ENCODE measurements at places on chromosomes 3 and 15.

DNA sequence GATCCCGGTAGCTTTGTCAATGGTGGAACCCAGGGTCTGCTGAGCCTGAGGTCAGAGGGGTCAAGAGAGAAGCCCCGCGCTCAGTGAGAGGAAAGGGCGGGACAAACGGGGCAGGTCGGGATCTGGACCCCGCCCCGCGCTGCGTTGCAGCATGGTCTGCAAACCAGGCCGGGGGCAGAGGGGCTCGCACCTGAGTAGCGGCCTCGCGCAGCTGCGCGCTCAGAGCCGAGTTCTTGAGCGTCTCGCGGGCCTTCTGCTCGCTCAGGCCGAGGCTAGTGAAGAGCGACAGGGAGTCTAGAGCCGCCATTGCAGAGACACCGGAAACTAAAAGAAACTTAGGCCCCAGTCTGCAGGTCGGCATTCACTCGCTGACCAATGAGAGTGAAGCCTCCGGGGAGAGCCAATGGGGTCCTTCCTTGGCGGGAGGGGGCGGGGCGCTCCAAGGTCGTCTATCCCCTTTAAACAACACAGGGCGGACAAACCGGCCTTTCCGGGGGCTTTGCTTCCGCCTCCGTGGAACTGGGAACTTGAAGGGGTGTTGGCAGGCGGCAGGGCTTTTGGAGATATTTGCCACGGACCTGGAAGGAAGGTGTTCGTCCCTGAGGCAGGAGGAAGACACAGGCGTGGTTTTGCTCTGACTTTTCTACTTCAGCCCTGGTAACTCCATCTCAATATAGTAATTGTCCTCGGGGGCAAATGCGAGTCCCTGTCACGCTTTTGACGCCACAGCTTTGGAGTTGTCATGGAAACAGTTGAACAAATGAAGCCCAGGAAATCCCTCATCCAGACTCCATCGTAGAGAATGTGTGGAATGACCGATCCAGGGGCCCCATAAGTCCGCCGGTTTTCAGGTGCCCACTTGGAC lies at the start of gene QARS1:
Gene QARS1, minus strand, starts transcription at position 331 of the 865 bp plus-strand sequence. Its CDS starts 24 bp downstream, at position 307.
- DNase-seq = peak; percentile 70

DNA sequence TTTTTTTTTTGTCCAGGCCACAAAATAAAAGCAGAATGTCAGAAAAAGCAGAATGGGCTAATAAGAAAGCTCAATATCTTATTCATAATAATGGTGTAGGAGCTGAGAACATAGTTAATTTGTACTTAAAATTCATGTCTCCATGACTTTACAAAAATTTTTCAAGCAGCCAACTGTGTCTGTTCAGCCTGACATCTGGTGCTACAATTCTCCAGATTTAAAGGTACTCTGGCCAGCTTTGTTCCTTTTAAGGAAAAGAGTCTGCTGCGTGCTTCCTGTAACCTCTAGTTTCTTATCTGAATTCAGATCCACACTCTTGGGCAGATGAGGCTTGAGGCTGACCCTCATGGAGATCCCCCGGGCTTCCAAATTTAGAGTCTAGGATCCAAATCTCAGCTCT lies 8.7 kb upstream of the RFX7 start:
- DNase-seq = no peak

- no peak for DNase-seq
Observed at GRCh38 chr3:81406318-81406717, 355.1 kb downstream of the GBE1 start.

DNA sequence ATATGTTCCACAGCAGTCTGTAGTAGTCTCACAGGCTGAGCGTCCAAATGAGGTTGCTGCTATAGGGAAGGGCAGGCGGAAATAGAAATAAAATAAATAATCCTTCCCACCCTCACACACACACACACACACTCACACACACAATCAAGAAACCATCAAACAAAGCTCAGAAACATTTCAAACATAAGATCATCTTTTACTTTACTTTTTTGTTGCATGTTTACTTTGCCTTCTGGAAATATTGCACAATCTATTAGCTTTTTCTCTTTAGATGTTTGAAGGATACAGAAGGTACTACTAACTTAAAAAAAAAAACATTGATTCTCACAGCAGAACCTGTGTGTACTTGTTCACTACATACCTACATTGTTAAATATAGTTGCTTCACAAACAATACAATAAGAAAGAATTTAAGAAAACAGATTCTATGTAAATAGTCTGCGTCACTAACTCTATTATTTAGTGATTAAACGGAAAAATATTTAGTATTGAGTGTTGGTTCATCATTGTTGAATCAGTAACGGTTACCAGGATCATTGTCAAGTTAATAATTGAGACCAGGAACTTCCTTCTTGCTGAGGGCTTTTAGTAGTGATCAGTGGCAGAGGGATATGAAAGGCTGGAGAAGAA lies 20.5 kb downstream of the ALCAM start:
- no peak for DNase-seq

- no peak for DNase-seq
Observed at GRCh38 chr15:68032672-68033071, 21.4 kb upstream of the PIAS1 start.

- no peak for DNase-seq
Observed at GRCh38 chr3:169552533-169552932, 111.0 kb downstream of the MECOM start.

GRCh38 chr15:86797135-86797534 lies 717.5 kb downstream of the AGBL1 start:
- no peak for DNase-seq

DNA sequence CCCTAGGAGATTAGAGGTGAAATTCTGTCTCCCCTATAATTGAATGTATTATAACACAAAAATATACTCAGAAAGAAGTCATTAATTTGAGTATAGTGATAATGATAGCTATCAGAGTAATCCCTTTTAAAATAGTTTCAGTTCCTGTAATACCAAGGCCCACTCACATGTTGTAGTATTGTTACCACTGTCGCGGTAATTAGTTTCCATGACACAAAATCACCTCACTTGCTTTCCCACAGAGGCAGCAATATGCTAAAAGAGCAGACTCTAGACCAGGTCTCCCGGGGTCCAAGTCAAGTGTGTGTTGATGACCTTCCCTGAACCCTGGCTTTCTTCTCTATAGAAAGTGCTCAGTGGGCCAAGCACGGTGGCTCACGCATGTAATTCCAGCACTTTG lies 39.5 kb upstream of the NSMCE3 start:
- no peak for DNase-seq

DNA sequence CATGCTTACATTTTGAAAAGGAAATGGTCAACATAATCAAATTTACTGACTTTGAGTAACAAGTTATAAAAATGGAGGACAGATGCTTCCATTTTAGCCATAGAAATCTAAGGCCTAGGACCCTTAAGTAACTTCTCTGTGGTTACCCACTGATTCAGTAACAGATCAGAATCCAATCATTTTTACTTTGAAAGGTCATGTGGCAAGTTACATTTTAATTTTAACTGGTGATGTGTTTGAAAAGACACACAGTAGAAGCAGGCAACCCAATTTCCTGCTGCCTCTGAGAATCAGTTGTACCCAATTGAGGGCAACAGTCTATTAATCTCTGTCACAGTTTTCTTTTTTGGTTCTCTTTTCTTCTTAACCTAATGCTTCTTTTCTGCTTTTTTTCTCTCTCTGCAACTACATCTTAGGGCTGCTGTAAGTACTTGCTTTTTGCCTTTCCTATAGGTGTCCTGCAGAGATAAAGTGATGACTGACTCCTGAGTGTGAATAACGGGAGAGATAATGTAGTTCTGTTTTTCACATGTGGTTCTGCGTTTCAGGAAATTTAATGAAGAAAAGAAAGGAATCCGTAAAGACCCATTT lies 3.3 kb downstream of the ZWILCH start:
- DNase-seq = no peak

- no peak for DNase-seq
Observed at GRCh38 chr3:175434561-175434960, 575.4 kb downstream of the NAALADL2 start.

- no peak for DNase-seq
Observed at GRCh38 chr15:52657338-52657737, 21.9 kb downstream of the ATOSA start.

- peak; percentile 41 for DNase-seq
Observed at GRCh38 chr3:149480326-149481017, 6.0 kb downstream of the TM4SF4 start.

DNA sequence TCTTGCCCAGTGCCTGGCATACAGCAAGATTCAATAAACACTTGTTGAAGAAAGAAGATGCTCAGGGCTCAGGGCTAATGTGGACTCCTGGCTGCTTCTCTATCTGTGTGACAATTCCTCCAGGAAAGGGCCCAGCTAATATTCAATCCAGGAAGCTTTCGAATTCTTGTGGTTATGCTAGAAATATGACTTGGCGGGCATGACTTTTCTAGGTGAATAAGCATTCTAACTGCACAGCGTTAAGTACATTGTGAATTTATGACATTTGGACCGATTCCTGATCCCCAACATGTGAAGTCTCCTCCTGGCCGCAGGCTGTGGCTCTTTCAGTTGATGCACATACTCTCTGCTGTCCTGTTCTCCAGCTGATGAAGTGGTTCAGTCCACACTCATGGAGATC lies 117.0 kb downstream of the IMPG2 start:
- no peak for DNase-seq

Data from NCI-H510A (cell line).